Body of pancreas (tissue), 4 donors: ENCODE measurements at places on chromosomes 2 and 18.

GRCh38 chr2:114127372-114127771, 237.5 kb downstream of the ACTR3 start:
- H3K27me3 ChIP-seq: no peaks in the 10 kb centered on the region
- DNase-seq: no peak

- no peak overlapping the region for H3K4me3 ChIP-seq
- H3K4me1 ChIP-seq: no peaks in the 10 kb centered on the region
- DNase-seq: no peak
- H3K27ac ChIP-seq: no peak overlapping the region
- no peaks in the 10 kb centered on the region for H3K36me3 ChIP-seq
Measured at GRCh38 chr2:95374921-95375471, 27.5 kb upstream of the FAHD2A start.

- H3K36me3 ChIP-seq: no peaks in the 10 kb centered on the region
- no peak overlapping the region for H3K4me3 ChIP-seq
- no peak overlapping the region for H3K27ac ChIP-seq
- no peaks in the 10 kb centered on the region for H3K27me3 ChIP-seq
- H3K4me1 ChIP-seq: no peaks in the 10 kb centered on the region
Measured at GRCh38 chr2:219461047-219461514, 26.4 kb downstream of the SPEG start.

DNA sequence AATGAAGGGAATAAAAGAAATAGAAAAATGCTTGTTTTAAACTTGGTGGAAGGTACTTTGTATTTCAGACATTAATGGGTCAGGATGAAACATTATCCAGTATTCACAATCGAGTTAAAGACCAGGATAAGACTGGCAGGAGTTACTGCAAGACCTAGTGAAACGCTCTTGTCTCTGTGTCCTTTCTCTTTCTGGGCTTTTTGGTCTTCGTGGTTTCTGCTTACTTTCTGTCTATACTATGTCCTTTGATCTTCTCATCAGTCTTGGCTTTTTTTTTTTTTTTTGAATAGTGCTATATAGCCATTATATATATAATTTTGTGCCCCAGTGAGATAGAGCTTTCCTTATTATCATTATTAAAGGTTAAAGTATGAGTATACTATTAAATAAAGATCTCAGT, 42.1 kb upstream of the GAREM2 start:
- no peaks in the 10 kb centered on the region for H3K27me3 ChIP-seq
- no peaks in the 10 kb centered on the region for H3K4me1 ChIP-seq
- H3K4me3 ChIP-seq: no peak overlapping the region
- no peak for DNase-seq
- no peak overlapping the region for H3K27ac ChIP-seq

GRCh38 chr2:7450188-7450832, 533.1 kb downstream of the RNF144A start:
- H3K36me3 ChIP-seq: no peaks in the 10 kb centered on the region
- no peak for DNase-seq
- H3K27ac ChIP-seq: no peak overlapping the region
- no peaks in the 10 kb centered on the region for H3K27me3 ChIP-seq

DNA sequence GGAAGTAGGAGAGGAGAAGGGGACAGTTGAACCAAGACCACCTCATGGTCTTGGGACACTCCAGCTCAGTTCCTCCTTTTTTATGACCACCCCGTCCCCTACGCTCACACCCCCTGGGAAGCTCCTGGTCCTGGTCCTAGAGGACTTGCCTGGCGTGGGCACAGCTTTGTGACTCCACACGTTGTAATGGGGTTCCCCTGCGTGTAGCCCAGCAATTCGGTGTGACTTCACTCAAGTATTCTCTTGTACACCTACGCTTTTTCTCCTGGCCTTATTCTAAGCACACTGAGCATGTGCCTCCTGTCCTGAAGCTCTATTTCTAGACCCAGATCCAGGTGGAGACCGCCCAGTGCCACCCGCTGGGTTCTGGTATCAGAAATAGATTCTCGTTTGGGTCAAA, 36.1 kb upstream of the B3GNT7 start:
- no peak overlapping the region for H3K4me3 ChIP-seq
- H3K27ac ChIP-seq: no peak overlapping the region
- H3K4me1 ChIP-seq: peaks cover 10% of the 10 kb centered on the region
- DNase-seq: no peak
- no peaks in the 10 kb centered on the region for H3K36me3 ChIP-seq

- H3K4me3 ChIP-seq: no peak overlapping the region
- H3K27ac ChIP-seq: no peak overlapping the region
- H3K4me1 ChIP-seq: no peaks in the 10 kb centered on the region
Measured at GRCh38 chr18:27713738-27714095, 463.2 kb downstream of the CDH2 start.

DNA sequence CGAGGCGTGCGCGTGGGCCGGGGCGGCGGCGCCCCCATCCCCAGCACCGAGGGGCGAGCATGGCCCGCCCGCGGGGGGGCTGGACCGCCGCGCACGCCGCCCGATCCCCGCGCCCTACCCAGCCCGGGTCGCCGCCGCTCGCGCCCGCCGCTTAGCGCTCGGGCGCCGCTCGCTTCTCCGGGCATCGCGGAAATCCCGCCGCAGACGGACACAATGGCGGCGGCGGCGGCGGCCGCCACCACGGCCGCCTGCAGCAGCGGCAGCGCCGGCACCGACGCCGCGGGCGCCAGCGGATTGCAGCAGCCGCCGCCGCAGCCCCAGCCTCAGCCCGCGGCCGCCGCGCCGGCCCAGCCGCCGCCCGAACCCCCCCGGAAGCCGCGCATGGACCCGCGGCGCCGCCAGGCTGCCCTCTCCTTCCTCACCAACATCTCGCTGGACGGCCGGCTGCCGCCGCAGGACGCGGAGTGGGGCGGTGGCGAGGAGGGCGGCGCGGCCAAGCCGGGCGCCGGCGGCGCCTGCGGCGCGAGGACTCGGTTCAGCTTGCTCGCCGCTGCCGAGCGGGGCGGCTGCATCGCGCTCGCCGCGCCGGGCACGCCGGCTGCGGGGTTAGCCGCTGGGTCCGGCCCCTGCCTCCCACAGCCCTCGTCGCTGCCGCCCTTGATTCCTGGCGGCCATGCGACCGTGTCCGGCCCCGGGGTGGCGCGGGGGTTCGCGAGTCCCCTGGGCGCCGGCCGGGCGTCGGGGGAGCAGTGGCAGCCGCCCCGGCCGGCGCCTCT, 453 bp downstream of the CABLES1 start:
- no peak overlapping the region for H3K4me3 ChIP-seq
- peaks cover 40% of the 10 kb centered on the region for H3K4me1 ChIP-seq
- H3K27ac ChIP-seq: peak overlapping the region; percentile 59

GRCh38 chr18:28890791-28891190, 713.9 kb upstream of the CDH2 start:
- no peaks in the 10 kb centered on the region for H3K4me1 ChIP-seq
- H3K36me3 ChIP-seq: no peaks in the 10 kb centered on the region
- H3K4me3 ChIP-seq: no peak overlapping the region
- H3K27me3 ChIP-seq: no peaks in the 10 kb centered on the region
- H3K27ac ChIP-seq: no peak overlapping the region
- DNase-seq: no peak

- H3K27ac ChIP-seq: no peak overlapping the region
- DNase-seq: no peak
- H3K4me1 ChIP-seq: no peaks in the 10 kb centered on the region
- H3K27me3 ChIP-seq: no peaks in the 10 kb centered on the region
- no peaks in the 10 kb centered on the region for H3K36me3 ChIP-seq
Measured at GRCh38 chr18:40355726-40356125, 1599.3 kb upstream of the PIK3C3 start.

GRCh38 chr2:169702996-169703395, 8.7 kb downstream of the PHOSPHO2 start:
- H3K36me3 ChIP-seq: no peaks in the 10 kb centered on the region
- DNase-seq: no peak
- no peaks in the 10 kb centered on the region for H3K27me3 ChIP-seq
- no peak overlapping the region for H3K27ac ChIP-seq
- peaks cover 6% of the 10 kb centered on the region for H3K4me1 ChIP-seq
- no peak overlapping the region for H3K4me3 ChIP-seq

DNA sequence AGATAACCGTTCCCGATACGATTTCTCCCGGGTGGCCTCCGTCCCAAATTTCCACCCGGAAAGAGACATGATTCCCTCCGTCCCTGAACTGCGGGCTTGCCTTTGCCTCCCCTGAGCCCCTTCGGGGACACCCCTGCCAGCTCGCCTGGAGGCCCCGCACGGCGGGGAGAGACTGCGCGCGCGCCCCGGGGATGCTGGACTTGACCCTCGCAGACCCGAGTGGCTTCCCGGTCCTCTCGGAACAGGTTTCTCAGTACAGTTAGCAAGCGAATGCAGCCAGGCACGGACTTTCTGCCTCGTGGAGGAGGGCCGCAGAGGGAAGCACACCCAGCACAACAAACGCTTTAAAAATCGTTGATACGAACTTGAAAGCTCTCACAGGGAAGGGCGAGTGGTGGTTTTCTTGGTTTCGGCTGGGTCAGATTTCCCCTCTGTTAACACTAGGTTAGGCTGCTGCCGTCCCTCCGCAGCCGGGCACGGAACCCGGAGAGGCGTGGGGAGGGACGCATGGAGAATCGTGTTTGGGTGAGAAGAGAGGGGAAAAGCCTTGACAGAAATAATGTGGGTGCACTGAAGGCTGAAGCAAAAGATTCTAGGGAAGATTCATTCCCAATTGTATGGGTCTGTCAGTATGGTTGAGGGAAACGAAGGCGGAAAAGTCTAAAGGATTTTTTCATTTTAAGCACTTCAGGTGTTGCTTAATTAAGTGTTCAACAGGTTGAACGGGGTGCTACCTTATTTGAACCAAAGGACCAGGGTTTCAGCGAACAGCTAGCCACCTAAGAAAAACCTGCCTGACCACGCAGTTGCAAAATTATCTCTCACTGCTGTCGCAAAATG, 916 bp downstream of the TNFRSF11A start:
- H3K4me1 ChIP-seq: peaks cover 33% of the 10 kb centered on the region
- DNase-seq: peak; percentile 24
- H3K4me3 ChIP-seq: peak overlapping the region; percentile 34
- no peaks in the 10 kb centered on the region for H3K27me3 ChIP-seq
- no peak overlapping the region for H3K27ac ChIP-seq
- no peaks in the 10 kb centered on the region for H3K36me3 ChIP-seq

DNA sequence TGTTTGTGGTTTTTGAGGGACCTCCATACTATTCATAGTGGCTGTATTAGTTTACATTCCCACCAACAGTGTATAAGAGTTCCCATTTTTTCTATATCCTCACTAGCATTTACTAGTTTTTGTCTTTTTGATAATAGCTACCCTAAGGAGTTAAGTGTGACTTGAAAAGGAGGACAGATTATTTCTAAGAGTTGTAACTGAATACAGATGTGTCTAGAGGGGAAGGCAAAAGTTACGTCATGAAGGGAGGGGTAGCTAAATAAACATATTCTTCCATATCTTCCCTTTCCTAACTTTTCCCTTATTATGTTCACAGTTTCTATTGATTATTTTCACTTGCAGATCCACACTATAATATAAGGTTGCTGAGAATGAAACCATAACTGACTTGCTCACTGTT, 1315.7 kb upstream of the ZEB2 start:
- DNase-seq: no peak
- H3K27me3 ChIP-seq: no peaks in the 10 kb centered on the region
- no peak overlapping the region for H3K27ac ChIP-seq
- no peak overlapping the region for H3K4me3 ChIP-seq

GRCh38 chr18:9931146-9931545, 17.3 kb downstream of the VAPA start:
- H3K36me3 ChIP-seq: peaks cover 2% of the 10 kb centered on the region
- H3K4me1 ChIP-seq: peaks cover 76% of the 10 kb centered on the region
- H3K4me3 ChIP-seq: no peak overlapping the region

DNA sequence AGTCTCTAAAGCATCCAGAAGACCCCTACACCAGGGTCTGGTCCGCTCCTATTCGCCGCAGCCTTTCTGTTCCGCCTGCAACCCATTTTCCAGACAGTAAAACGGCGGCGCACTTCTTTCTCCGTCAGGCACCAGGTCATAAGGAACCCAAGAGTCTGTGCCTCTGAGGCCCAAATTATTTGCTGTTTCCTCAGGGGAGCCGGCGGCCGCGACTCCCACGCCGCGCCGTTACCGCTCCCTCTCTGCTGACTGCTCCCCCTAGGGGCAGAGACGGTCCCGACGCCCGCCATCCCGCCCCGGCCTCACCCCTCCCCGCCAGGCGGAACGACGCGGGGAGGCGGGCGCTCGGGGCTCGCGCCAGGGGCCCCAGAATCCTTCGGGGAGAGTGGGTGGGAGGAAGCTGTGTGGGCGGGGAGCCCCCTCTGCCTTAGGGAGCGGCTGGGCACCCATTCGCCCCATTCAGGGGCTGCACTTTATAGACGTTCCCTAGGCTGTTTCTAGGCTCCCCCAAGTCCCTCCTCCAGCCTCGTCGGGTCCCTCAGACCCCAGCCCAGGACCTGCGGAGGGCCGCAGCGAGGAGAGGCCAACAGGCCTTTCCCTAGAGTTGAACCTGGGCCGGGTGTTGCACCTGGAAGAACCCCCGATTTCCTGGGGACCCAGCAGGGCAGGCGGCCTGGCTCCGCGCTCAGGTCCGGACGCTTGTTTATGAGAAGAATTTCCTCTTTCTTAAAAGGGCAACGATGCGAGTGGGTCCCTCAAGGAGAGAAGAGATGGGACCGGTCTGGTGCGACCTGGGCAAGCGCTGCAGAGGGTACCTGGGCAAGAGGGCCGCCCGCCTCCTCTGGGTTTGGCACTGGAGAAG, 3.6 kb upstream of the CTDSP1 start:
- H3K4me1 ChIP-seq: peaks cover 38% of the 10 kb centered on the region
- peak; percentile 94 for DNase-seq
- H3K4me3 ChIP-seq: no peak overlapping the region
- peak overlapping the region; percentile 99 for H3K27ac ChIP-seq
- H3K36me3 ChIP-seq: no peaks in the 10 kb centered on the region

- H3K27me3 ChIP-seq: no peaks in the 10 kb centered on the region
- peaks cover 8% of the 10 kb centered on the region for H3K36me3 ChIP-seq
- peak overlapping the region; percentile 69 for H3K4me3 ChIP-seq
- H3K4me1 ChIP-seq: peaks cover 40% of the 10 kb centered on the region
- DNase-seq: peak; percentile 47
- peak overlapping the region; percentile 100 for H3K27ac ChIP-seq
Measured at GRCh38 chr2:27323596-27324285, 844 bp upstream of the MPV17 start.

GRCh38 chr2:4381049-4381448, 677.7 kb downstream of the DCDC2C start:
- no peaks in the 10 kb centered on the region for H3K27me3 ChIP-seq
- no peaks in the 10 kb centered on the region for H3K4me1 ChIP-seq
- H3K36me3 ChIP-seq: no peaks in the 10 kb centered on the region
- no peak overlapping the region for H3K27ac ChIP-seq
- no peak overlapping the region for H3K4me3 ChIP-seq
- no peak for DNase-seq

DNA sequence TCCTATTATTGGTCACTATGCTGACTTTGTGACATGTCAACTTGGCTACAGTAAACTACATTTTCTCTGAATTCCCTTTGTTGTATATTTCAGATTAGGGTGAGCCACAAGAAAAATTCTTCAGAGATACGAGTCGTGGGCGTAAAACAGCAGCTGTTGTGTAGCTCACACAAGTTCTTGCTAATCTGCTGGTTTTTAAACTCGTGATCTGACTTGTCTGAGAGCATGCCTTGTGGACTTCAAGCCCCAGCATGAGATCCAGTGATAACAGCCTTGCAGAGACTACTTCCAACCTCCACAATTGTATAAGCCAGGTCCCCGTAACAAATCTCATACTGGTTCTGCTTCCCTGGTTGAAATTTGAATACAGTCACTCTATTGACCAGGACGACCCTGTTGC, 259.8 kb upstream of the LYPD1 start:
- H3K36me3 ChIP-seq: no peaks in the 10 kb centered on the region
- no peaks in the 10 kb centered on the region for H3K4me1 ChIP-seq
- no peak overlapping the region for H3K27ac ChIP-seq
- H3K27me3 ChIP-seq: no peaks in the 10 kb centered on the region
- H3K4me3 ChIP-seq: no peak overlapping the region
- DNase-seq: no peak

- DNase-seq: no peak
- no peaks in the 10 kb centered on the region for H3K27me3 ChIP-seq
- H3K36me3 ChIP-seq: no peaks in the 10 kb centered on the region
- no peak overlapping the region for H3K27ac ChIP-seq
- H3K4me1 ChIP-seq: no peaks in the 10 kb centered on the region
- H3K4me3 ChIP-seq: no peak overlapping the region
Measured at GRCh38 chr2:234588054-234588430, 91.2 kb upstream of the ARL4C start.
